ENCODE measurements at places on chromosomes 16 and 17. TPM values are rescaled to one million over a fixed set of nuclear protein-coding genes. Genes with fewer than 3 reads are reported as not detected.

The VMO1 gene
- not detected for polyA plus RNA-seq

The SLC38A8 gene
- not detected for polyA plus RNA-seq

The KCNJ2 gene
- not detected for polyA plus RNA-seq

The CCL14 gene
- polyA plus RNA-seq = not detected

The RAB26 gene
- 0.94 TPM for polyA plus RNA-seq

The ST6GALNAC2 gene
- polyA plus RNA-seq = 1.1 TPM

The TMEM106A gene
- polyA plus RNA-seq = 4.2 TPM

The KRTAP9-2 gene
- polyA plus RNA-seq = not detected

The HSBP1 gene
- polyA plus RNA-seq = 25.6 TPM

The SCARF1 gene
- polyA plus RNA-seq = 0.25 TPM

The ATP2A1 gene
- not detected for polyA plus RNA-seq

The C17orf113 gene
- polyA plus RNA-seq = 0.13 TPM

Data from naive thymus-derived CD8-positive, alpha-beta T cell (primary cell).